ENCODE measurements at places on chromosomes 11 and 22. TPM values are rescaled to one million over a fixed set of nuclear protein-coding genes. Genes with fewer than 3 reads are reported as not detected.

GRCh38 chr11:30758946-30759504 is 172.9 kb upstream of the MPPED2 start:
- H3K4me3 ChIP-seq = no peak overlapping the region
- H3K4me1 ChIP-seq = no peaks in the 10 kb centered on the region
- H3K36me3 ChIP-seq = no peaks in the 10 kb centered on the region
- DNase-seq = no peak
- H3K27ac ChIP-seq = no peak overlapping the region

GRCh38 chr11:116792869-116793771 is 1.4 kb upstream of the APOA5 start:
- peaks cover 14% of the 10 kb centered on the region for H3K4me1 ChIP-seq
- H3K36me3 ChIP-seq = no peaks in the 10 kb centered on the region
- no peak overlapping the region for H3K27ac ChIP-seq

- no peak overlapping the region for H3K4me3 ChIP-seq
- H3K27me3 ChIP-seq = no peaks in the 10 kb centered on the region
- DNase-seq = no peak
Observed at GRCh38 chr11:5004424-5005274, 10.0 kb downstream of the OR51L1 start.

DNA sequence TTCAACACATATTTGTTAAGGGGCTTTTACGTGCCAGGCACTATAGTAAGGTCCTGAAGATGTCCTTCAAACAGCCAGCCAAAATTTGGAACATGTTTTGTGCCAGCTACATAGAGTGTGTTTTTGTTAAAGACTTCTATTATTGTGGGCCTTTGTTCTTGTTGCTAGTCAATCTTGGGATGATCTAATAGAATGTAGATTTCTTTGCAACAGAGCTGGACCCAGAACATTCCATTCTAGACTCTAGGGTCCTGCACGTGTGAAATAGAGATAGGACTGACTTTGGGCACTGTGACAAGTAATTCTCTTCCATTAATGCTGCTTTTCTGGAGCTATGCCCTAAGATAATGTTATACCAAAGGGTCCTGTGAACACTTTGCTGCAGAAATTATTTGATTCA is 16.9 kb upstream of the IPO7 start:
- peaks cover 4% of the 10 kb centered on the region for H3K4me1 ChIP-seq
- H3K36me3 ChIP-seq = no peaks in the 10 kb centered on the region
- no peak overlapping the region for H3K4me3 ChIP-seq
- H3K27ac ChIP-seq = no peak overlapping the region
- DNase-seq = no peak

GRCh38 chr11:7046474-7047175 is 26.3 kb downstream of the NLRP14 start:
- no peak for DNase-seq
- H3K36me3 ChIP-seq = no peaks in the 10 kb centered on the region
- H3K27ac ChIP-seq = no peak overlapping the region

DNA sequence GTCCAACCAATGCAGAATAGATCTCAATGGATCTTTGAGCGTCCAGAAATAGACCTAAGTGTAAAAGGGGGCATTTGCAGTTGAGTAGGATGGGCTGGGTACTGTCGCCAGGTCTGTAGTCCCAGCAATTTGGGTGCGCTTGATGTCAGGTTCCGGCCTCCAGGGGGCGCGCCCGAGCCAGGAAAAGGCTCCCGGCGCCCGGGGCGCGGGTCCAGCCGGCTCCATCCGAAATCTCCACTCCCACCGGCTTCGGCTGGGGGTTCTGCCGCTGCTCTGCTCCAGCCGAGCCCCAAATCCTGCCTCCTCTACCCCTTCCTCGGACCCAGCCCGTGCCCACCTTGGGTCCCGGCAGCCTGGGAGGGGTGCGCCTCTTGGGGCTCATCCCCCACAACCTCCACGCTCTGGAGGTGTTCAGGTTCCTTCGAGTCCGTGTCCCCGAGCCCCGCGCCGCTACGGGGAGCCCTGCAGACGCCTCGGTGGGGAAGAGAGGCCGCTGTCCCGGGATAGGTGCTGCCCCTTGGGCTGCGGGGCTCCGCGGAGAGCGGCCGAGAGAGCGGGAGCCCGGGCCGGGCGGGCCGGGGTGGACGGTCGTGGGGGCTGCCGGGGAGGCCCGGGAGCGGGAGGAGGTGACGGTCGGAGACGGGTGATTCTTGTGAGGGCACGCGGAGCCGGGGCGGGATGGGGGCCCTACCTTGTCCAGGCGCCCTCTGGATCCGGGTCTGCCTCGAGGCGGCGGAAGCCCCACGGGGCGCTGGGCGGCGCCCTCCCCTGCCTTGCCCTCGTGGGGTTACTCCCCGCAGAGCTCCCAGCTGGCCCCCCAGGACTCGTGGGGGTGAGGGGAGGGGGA is 13.0 kb upstream of the CYB5R3 start:
- no peaks in the 10 kb centered on the region for H3K27me3 ChIP-seq
- peak overlapping the region; percentile 56 for H3K4me3 ChIP-seq
- H3K36me3 ChIP-seq = no peaks in the 10 kb centered on the region
- peaks cover 3% of the 10 kb centered on the region for H3K4me1 ChIP-seq
- DNase-seq = peak; percentile 89

DNA sequence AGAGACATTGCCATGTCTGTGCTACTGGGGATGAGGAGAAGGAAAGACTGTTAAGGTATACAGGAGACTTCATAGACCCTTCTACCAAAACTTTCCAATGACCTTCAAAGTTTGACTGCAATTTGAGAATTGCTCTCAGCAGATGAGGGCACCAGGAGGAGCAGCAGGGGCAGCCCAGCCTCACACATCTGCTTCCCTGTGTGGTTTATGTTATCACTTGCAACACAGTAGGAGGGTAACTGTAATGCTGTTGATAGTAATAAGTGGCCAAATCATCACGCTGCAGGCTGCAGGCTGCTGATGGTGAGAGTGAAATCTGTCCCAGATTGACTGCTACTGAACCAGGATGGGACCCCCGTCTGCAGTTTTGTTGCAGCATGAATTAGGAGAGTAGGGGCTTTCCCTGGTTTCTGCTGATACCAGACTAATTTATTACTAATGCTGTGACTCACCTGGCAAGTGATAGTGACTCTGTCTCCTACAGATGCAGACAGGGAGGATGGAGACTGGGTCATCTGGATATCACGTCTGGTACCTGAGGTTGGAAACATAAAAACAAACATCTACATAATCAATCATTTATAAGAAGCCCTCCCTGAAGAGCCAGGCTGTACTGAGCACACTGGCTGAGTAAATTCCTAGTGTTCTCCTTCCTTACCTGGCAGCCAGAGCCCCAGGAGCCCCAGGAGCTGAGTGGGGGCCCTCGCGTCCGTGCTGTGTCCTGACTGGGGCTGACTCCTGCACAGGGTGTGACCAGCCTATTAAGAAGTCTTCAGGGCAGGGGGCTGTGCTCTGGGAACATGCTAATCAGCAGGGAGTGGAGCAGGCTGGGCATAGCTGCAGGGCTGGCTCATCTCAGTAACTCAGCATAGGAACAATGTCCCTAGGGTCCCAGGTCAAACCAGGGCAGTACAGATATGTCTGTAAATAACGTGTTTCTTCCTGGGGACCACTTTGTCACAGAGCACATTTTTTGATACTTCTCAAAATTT is 74.4 kb downstream of the GAB4 start:
- H3K36me3 ChIP-seq = no peaks in the 10 kb centered on the region
- H3K27me3 ChIP-seq = peaks cover 18% of the 10 kb centered on the region
- H3K4me1 ChIP-seq = no peaks in the 10 kb centered on the region
- DNase-seq = no peak

- H3K4me3 ChIP-seq = no peak overlapping the region
- peaks cover 23% of the 10 kb centered on the region for H3K4me1 ChIP-seq
- H3K27me3 ChIP-seq = no peaks in the 10 kb centered on the region
- H3K27ac ChIP-seq = no peak overlapping the region
- DNase-seq = peak; percentile 48
Observed at GRCh38 chr11:1500466-1501420, 14.2 kb upstream of the MOB2 start.

DNA sequence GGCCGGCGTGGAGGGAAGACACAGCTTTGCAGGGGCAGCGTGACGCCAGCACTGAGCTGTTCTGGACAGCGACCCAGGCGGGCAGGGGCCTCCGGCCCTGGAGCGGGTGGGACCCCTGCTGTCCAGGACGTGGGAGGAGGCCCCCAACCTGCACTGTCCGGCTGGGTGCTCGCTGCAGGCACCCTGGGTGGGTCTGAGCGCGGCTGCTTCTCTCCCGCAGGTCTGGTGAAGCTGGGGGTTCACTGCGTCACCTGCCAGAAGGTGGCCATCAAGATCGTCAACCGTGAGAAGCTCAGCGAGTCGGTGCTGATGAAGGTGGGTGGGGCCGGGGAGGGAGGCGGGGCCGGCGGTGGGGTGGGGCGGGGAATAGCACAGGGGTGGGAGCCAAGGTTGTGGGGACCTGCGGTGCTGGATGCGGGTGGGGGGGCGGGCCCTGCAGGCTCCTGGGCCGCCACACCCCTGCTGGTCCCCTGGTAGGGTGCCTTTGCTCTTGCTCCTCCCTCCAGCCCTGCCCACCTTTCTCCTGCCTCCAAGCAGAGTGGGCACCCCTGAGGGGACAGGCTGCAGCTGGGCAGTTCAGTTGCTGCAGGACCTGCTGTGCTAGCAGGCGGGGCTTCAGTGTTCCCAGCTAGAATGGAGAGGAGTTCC is 46.2 kb downstream of the BRSK2 start:
- no peaks in the 10 kb centered on the region for H3K4me1 ChIP-seq
- peaks cover 38% of the 10 kb centered on the region for H3K27me3 ChIP-seq
- H3K4me3 ChIP-seq = no peak overlapping the region
- H3K36me3 ChIP-seq = no peaks in the 10 kb centered on the region

- H3K27me3 ChIP-seq = no peaks in the 10 kb centered on the region
- H3K4me3 ChIP-seq = peak overlapping the region; percentile 83
- H3K4me1 ChIP-seq = peaks cover 17% of the 10 kb centered on the region
- peak; percentile 62 for DNase-seq
- H3K36me3 ChIP-seq = no peaks in the 10 kb centered on the region
Observed at GRCh38 chr11:57637626-57638004, 12.1 kb downstream of the YPEL4 start.

DNA sequence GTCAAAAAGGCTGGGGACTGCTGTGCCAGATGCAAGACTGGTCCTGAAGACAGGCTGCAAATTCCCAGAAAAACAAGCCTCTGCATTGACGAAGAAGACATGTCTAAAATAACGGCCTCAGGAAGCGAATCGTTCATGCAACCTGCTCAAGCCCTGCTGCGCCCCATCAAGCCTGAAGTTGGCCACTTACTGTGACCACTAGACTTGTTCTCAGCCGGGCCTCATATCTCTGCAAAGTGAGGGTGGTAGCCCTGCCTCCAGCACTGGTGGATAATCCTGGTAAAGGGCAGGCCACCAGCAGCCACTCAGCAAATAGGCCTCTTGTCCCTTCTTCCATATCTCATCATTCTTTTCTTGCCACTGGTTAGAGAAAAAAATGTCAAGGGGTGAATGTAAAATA is 11.8 kb downstream of the LTO1 start:
- no peak overlapping the region for H3K27ac ChIP-seq
- DNase-seq = no peak
- peaks cover 52% of the 10 kb centered on the region for H3K36me3 ChIP-seq
- H3K4me1 ChIP-seq = no peaks in the 10 kb centered on the region
- H3K4me3 ChIP-seq = no peak overlapping the region
- H3K27me3 ChIP-seq = no peaks in the 10 kb centered on the region

DNA sequence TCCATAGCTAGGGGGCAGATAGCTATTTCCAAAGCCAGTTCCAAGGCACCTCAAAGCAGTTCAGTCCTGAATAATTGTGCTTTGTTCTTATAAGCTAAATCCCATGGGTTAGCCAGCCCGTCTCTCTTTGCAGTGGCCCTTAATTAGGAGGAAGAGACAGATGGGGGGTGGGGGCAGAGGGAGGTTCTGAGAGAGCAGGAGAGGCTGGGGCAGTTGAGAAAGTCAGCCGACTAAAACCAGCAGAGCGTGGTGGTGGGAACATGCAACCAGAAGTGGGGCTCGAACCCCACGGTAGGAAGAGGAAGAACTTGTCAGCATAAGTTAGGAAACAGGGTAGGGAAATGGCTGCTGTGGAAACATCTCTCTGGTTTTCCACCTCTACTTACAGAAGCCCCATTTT is 10.9 kb upstream of the SCN4B start:
- H3K27ac ChIP-seq = no peak overlapping the region
- no peaks in the 10 kb centered on the region for H3K27me3 ChIP-seq
- H3K4me3 ChIP-seq = no peak overlapping the region
- no peak for DNase-seq
- no peaks in the 10 kb centered on the region for H3K4me1 ChIP-seq

DNA sequence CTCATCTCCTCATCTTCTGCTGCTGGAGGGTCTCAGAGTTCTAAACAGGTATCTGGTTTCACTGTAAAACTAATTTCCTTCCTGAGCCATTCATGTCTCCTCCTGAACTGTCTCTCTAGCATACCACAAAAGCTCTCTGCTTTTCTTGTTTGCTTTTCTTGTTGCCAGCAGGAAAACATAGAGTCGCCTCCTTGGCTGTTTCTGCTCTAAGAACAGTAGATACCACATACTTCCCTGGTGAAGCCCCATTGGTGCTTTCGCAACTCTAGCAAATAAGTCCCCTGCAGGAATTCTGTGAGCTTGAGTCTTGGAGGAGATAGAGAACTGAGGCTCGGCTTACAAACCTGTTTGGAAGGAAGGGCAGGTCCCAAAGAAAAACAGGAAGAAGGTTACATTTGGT is 7.0 kb downstream of the DIXDC1 start:
- H3K4me3 ChIP-seq = no peak overlapping the region
- H3K36me3 ChIP-seq = no peaks in the 10 kb centered on the region
- peak overlapping the region; percentile 44 for H3K27ac ChIP-seq
- DNase-seq = no peak
- peaks cover 11% of the 10 kb centered on the region for H3K4me1 ChIP-seq

GRAP2 gene
- total RNA-seq = 10.1 TPM

TMEM132A gene
- total RNA-seq = 18.4 TPM

POU2AF3 gene
- 1.8 TPM for total RNA-seq

BTBD18 gene
- not detected for total RNA-seq

FGF3 gene
- total RNA-seq = not detected

POU2AF2 gene
- total RNA-seq = not detected

LRRC75B gene
- 10.8 TPM for total RNA-seq

Data from upper lobe of right lung (tissue), 1 donor.